SIG-M5 (cell line): ENCODE measurements at places on chromosomes 1 and 21.

DNA sequence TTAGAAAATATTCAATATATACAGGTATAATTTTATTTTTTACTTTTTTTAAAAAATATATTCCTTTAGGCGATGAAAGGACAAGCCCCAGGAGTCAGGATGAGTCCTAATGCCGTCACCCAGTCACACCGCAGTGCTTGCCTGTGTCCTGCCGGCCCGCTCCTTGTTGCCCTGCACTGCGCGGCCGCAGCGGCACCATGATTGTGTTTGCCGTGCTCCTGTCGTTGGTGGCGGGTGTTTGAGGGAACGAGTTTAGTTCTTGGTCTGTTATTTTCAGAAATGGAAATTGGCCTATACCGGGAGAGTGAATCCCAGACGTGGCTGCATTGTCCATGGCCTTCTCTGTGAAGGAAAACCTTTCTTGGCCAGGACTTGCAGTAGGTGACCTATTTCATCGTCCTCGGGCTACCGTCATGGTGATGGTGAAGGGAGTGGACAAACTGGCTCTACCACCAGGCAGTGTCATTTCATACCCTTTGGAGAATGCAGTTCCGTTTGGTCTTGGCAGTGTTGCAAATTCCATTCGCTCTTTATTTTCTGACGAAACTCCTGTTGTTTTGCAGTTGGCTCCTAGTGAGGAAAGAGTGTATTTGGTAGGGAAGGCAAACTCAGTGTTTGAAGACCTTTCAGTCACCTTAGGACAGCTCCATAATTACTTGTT is 45.9 kb upstream of the CRB1 start:
- no peak for DNase-seq

DNA sequence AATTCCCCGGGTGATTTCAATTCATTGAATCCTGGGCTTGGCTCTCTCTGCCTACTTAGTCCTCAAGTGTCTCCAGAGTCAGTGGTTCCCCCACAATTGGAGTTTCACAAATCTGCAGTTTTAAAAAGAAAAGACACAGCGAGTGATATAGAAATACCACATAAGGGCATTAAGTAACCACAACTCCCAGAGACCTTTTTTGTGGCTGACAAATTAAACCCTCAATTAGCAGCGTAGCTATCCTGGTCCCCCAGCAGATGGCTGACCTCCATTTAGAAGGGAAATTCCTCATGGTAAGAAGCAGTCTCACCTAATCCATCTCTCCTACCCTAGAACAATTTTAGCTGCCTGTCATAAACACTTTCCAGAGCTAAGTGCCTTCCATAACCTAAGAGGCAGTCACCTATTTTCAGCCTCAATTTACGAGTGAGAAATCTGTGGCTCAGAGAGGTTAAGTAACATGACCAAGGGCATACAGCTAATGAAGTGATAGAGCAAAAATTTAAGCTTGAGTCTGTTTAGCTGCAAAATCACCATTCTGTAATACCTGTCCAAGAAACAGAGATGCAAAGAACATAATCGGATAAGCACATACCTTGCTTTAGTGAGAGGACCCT is 56.0 kb upstream of the NBPF3 start:
- DNase-seq, result no peak

DNA sequence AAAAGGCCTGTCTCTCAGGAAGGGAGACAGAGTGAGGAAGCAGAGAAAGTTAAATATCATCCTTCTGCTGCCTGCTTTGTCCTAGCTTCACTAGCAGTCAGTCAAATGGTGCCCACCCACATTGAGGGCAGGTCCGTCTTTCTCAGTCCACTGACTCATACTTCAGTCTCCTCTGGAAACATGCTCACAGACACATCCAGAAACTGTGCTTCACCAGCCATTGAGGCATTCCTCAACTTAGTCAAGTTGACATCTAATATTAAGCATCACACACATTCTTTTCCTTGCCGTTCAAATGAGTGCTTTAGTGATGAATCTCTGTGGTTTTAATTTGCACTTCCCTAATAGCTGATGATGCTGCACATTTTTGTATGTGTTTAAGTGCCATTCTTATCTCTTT is 777.8 kb upstream of the PRMT6 start:
- DNase-seq, result no peak

DNA sequence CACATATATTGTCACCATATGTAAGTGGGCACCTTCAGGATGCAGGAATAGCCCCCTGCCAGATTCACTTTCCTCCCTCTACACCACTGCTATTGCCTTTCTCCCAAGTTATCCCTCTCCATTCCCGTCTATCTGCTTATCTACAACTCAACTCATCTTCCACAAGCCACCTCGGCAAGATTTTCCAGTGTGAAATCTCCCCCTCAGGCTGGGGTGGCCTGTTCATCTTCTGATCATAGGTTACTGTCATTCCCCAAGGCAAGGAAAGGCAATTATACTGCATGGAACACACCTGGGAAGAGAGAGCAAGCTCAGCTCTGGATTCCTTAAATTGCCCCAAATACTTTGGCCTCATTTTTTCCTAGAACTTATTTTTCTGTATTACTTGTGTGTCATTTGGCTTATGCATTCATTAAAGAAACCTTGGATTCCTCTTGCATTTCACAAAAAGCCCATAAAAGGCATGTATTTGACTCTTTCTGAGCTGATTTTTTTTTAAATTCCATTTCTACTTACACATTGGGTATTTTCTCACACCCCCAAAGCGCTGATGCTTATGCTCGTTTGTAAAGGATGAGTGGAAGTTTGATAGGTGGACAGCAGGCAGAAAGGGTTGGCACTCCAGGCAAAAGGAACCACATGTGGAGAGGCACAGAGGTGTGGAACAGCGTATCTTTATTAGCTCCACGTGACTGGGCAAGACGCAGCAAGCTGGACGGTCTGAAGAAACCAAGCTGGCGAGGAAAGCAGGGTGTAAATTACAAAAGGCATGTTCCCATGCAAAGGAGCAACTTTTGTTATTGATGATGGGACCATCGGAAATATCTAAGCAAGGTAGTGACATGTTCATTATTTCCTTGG is 169.7 kb upstream of the RAB4A start:
- no peak for DNase-seq

- no peak for DNase-seq
Measured at GRCh38 chr1:100543640-100544039, 5.7 kb downstream of the GPR88 start.

GRCh38 chr1:55064071-55064581 is 24.8 kb downstream of the PCSK9 start:
- DNase-seq, result no peak

DNA sequence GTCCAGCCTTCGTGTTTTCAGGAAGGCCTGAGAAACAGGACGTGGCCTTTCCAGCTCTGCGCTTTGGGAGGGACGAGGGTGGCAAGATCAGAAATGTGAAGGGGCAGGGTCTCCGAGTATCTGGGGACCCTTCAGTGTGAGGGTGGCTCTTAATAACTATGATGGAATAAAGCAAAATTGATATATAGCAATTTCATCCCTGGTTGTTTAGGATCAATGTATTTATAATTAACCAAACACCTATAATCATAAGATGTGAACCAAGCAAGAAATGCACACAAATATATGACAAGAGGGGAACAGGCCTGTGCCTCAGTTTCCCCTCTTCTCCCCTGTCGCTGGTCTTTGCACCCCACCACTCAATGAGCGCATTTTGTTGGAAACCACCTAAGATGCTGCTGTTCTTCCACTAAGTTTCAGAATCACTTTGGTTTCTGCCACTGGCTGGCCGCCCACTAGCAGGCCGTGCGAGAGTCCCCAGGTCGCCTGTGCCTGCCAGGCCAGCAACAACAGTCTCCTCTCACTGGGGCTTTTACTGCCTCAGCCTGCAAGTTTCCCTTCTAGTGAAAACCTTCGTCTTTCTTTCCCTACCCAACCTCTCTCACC is 36.6 kb downstream of the UBASH3A start:
- DNase-seq, result no peak

DNA sequence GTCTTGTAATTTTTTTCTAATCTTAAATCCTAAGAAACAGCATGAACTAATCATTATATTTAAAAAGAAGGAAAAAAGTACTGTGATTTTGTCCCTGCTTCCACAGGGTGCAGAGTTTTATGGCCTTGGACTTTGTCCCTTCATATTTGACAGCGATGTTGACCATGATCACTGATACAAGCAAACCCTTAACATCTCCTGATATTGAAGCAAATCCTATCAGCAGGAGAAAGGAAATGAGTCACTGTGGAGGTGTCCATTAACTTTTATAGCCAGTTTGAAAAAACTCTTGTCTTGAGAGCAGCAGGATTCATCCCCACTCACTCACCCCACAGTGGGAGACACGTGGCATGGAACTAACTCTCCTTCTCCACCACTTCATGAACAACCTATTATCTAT is 5.1 kb upstream of the REG4 start:
- DNase-seq, result no peak

- DNase-seq, result no peak
Measured at GRCh38 chr1:170853867-170854266, 81.5 kb upstream of the MROH9 start.

DNA sequence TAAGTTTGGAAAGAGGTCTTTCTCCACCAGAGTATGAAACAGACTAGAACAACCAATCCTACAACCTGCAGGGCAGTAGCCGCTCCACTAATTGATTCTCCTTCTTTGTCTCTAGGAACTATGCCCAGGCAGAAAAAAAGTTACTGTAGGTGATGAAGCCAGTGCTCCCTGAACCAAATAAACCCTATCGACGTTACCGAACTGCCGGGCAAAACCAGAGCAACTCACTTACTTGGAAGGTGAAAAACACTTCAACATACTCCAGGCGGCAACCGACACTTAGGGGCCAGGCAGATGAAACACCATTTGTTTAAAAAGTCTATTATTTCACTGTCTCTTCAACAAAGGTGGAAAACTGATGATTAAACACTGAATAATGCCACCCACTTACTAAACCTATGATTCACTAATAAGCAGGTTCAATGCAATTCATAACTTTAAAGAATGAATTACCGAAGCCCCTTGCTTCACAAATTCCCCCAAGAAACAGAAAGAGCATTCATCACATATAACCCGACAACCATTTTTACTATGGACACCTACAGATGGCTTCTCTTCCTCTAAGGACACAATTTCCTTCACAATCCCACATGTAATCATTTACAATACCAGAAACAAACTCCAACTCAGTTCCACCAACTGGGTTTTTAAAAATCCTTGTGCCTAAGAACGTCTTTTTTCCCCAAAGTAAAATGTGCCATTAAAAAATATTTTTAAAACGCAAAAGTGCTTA is 1.6 kb downstream of the NRIP1 start:
- DNase-seq, result no peak

DNA sequence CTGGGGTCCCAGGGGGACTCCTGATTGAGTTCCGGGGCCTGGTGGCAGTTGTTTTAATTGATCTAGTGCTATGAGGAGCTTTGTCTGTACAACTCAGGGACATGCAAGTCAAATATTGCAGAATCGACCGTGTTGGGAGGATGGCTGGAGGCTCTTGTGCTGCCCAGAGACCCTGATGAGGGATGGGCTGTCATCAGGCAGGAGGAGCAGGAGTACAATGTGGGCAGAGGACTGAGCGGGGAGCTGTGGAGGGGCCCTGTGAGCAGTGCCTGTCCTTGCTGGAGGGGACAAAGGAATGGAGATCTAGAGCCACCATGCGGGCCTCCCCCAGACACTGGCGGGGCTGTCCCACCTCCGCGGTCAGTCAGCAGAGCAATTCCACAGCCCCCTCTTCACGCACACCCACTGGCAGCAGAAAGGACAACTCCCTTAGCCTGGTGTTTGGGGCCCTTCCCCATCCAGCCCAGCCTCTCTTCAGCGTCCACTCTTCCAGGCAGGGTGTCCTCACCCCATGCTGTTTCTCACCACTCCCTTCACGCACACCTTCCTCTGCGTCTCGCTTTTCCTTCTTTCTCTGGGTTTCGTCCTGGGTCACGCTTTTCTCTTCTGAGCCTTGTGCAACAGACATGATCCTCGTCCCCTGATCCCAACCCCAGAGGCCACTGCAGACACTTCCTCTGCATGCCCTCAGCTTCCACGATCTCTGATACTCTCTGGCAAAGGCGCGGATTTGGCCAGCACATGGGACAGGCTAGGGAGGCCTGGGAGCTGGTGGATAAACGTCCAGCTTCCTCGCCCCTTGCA is 122.6 kb downstream of the GRIK3 start:
- no peak for DNase-seq

GRCh38 chr1:247110627-247111258 is 6.6 kb upstream of the ZNF669 start:
- no peak for DNase-seq

DNA sequence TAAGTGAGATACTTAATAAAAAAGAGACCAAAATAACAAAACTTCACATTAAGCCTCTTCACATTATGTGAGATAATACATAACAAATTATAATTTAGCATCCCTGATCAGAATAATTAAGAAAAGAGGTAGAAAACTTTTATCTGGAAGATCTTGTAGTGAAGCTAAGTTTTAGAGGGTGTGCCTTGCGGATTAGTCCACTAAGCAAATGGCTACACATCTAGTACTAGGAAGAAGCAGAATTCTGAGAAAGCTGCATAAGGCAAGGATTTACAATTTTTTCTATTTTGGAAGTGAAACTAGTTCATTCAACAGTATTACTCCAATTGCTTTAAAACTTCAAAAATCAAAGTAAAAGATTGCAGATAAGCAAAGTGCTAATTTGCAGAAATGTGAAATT is 3.5 kb downstream of the YOD1 start:
- no peak for DNase-seq

DNA sequence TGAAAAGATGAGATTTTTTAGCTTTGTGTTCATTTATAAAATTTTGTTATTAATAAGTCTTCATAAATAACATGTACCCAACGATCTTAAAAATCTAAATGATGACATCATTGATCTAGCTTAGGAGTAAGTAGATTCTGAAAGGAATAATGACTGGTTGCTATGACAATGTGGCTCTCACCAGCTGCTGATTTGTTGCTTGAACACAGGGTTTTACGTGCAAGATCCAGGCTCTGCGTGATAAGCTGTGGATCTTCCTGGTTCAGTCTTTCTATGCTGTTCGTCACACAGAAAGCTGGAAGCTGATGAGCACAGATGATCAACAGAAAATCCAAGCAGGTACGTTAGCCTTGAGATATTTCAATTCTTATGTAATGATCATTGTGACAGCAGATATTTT is 49.1 kb upstream of the C1orf146 start:
- no peak for DNase-seq

DNA sequence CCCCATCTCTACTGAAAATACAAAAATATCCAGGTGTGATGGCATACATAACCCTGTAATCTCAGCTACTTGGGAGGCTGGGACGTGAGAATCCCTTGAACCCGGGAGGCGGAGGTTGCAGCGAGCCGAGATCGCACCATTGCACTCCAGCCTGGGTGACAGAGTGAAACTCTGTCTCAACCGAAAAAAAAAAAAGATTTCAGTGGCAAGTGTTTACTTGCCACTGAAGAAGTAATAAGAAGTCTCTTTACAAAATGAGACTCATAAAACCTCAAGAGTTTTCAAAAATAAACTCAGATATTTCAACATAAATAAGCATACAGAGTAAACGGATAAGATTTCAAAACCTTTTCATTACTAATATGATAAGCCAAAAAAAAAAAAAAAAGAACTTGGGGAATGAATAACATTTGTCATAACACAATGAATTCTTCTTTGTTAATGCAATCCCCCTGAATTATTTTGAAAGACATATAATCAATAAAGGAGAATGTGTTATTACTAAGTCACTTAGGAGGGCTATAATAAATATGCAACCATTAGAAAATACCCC is 34.2 kb upstream of the EXO1 start:
- DNase-seq, result no peak

- no peak for DNase-seq
Measured at GRCh38 chr1:164922585-164922984, 363.6 kb downstream of the PBX1 start.
